ENCODE measurements at places on chromosomes 11 and 22.

DNA sequence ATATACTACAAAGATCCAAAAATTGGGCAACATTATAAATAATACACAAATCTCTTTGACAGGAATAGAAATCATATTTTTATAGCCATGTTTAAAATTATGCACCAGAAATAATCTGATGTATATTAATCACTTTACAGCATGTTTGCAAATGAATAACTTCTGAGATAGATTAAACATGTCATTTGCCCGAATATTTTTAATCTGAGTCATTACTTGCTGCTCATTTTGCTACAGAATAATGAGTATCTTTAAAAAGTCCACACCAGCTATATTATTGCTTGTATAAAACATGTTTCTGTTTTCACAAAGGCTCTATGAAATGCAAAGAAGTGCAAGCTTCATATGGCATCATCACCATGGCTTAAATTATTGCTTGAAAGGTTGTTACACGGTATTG, 336.8 kb downstream of the GUCY1A2 start:
- no peak for DNase-seq

DNA sequence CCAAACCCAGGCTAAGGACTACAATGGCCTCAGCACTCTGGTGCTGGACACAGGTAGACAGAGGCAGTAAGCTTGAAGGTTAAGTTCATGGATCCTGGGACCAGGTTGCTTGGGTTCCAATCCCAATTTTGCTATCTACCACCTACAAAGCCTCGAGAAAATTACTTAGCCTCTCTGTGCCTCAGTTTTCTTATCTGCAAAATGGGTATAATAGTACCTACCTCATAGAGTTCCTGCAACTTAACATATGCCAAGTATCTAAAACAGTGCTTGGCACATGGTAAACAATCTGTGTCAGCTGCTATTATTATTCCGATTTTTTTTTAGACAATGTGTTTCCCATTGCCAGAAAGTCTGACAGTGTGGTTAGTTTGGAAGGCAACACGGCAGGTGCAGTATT, 37.5 kb downstream of the SYN3 start:
- no peak for DNase-seq

GRCh38 chr11:17573526-17573925, 26.5 kb downstream of the OTOG start:
- no peak for DNase-seq

DNA sequence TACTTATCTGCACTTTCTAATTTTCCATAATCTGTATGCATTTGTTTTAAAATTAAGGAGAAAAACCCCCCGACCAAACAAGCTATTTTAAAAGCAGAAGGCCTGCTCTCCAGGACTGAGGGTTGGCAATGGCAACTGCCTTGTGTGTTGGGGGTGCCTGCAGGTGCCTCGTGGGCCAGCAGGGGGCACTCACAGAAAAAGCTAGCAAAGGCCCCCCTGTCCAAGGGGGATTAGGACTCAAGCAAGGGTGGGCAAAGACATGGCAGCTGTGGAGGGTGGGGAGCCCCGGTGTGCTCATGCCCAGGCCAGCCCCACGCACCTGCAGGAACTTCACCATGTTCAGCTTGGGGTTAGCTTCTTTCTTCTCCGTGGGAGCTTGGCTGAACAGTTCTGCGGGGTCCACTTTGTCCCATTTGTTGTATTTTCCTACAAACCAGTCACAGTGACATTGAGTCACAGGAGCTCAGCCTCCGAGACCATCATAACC, 10.3 kb downstream of the TOP3B start:
- no peak for DNase-seq

GRCh38 chr22:31629741-31630184, 32.3 kb downstream of the PISD start:
- DNase-seq, result no peak

DNA sequence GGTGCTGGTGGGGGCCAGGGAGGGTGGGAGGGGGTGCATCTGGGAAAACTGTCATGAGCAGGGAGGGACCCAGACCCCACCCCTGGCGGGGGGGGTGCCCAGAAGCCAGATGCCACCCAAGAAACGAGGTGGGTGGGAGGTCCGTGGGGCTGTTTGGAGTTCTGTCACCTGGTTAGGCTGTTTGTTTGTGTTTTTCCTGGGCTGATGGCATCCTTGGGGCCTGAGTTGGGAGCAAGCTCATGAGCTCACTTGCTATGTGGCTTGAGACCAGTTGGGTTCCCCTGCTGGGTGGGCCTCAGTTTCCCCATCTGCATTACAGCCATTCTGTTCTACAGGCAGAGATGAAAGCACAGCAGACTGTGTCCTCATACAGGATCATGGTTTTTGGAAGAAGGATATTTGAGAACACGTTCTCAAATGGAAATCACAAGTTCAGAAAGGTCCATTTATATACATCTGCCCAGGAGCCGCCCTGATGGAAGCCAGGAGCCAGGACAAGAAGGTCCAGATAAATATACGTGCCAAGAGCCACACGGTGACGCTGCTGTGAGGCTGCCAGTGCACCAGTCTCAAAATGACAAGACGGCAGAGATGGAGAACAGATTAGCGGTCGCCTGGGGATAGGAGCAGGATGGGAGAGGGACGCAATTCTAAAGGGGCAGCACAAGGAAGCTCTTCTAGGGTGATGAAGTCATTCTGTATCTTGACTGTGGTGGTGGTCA, 312.9 kb downstream of the MN1 start:
- DNase-seq, result no peak

DNA sequence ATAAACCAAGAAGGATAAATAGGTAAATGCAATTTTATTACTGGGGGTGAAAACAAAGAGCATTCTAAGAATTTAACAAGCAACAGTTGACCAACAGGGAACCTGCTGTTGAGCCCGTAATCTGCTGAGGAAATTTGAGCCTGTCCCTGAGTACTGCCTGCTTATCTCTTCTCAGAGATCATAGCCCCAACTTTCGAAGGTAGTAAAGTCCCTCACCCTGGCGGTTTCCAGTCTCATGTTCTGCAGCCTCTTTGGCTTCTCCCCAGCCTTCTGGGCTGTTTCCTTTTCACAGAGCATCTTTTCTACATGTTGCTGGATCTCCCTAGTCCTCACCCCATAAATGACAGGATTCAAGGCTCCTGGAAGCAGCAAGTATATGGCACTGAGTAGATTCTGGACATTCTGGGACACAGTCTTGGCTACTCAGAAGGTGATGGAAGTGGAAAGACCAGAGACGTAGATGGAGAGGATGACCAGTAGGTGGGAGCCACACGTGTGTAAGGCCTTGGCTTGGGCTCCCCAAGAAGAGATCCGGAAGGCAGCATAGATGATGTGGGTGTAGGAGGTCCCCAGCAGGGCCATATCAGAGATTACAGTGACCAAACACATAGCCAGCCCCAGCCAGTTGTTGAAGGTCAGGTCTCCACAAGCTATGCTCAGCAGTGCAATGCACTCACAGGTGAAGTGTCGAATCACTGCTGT, 51.6 kb downstream of the RRM1 start:
- DNase-seq, result no peak

DNA sequence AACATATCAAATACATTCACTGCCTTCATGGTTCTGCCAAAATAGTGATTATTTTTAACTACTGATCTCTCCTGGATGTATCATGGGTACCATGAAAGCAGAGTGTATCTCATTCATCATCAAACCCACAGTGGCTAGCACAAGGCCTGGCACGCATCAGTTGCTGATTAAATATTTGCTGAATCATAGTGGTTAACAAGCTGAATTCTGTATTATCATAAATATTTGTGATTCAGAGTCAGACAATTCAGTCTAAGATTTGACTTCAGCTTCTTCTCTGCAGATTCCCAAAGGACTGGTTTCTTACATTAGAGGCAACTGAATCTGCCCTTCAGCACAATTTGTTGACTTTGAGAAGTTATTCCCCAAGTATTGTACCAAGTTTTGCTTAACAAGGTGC, 715.8 kb upstream of the LRRC4C start:
- no peak for DNase-seq

- DNase-seq, result no peak
Observed at GRCh38 chr11:98227278-98227677, 793.5 kb upstream of the CNTN5 start.

DNA sequence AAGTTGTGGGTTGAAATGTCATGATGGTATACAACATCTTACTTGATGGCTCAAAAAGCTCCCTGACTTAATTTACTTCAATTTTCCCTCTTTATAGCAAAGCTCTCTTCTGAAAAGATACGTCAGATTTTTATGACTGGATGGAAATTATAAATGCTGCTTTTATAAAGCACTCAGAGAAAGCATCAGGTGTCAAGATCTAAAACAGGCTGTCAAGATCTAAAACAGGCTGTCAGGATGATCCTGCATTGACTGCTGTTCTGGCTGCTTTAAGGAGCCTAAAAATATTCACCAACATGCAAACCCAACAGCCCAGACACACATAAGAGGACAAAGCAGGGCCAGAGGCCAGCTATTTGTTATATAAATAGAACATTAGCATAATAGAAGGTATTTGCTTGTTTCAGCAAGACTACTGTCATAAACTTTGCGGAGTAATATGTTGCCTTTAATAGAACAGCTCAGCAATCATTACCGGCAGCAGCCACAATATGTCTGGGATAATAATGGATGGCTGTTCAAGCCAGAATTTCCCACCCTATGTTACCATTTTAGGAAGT, 77.3 kb upstream of the ANO5 start:
- DNase-seq, result no peak

GRCh38 chr11:100808904-100809491, 121.9 kb downstream of the ARHGAP42 start:
- peak; percentile 68 for DNase-seq

GRCh38 chr11:119284344-119285157, 32.4 kb downstream of the MCAM start:
- DNase-seq, result peak; percentile 39

DNA sequence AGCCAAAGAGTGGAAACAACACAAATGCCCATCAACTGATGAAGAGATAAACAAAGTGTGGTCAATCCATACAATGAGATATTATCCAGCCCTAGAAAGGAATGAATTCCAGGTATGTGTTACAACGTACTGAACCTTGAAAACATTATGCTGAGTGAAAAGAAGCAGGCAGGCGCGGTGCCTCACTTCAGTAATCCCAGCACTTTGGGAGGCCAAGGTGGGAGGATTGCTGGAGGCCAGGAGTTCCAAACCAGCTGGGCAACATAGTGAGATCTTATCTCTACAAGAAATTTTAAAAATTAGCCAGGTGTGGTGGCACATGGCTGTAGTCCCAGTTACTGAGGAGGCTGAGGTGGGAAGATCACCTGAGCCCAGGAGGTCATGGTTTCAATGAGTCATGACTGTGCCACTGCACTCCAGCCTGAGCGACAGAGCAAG, 24.6 kb upstream of the TESMIN start:
- peak; percentile 29 for DNase-seq

- DNase-seq, result peak; percentile 85
Observed at GRCh38 chr11:119029340-119030028, 1.2 kb downstream of the SLC37A4 start.

DNA sequence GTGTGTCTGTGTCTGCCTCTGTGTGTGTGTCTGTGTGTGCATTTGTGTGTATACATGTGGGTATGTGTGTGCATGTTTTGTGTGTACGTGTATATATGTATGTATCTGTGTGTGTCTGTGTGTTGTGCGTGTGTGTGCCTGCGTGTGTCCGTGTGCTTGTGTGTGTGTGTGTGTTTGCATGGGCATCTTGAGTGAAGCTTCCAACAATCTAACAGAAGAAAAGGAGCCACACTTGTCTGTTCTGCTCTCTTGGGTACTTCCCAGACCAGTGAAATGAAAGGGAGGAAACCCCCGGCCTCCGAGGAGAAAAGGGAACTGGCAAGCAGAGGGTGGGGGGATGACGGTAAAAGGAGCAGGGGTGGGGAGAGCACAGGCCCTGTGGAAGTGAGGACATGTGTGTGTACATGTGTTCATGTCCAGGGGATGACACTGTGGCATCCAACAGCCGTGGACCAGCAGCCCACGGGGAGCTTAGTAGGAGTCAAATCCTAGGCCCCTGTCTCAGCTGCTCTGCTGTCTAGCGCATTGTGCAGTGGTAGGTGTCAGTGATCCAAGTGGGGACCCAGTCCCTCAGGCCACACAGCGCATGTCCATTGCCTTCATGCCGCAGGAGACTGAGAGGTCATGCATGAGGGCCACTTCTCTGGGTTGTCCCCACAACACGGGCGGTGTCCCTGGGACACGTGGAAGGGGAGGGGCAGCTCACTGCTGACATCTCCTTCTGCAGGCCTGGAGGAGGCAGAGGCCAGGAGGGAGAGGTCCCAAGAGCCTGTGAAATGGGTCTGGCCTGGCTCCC, 8.1 kb downstream of the CSF2RB start:
- no peak for DNase-seq
